ENCODE measurements at places on chromosomes 11 and 22.

DNA sequence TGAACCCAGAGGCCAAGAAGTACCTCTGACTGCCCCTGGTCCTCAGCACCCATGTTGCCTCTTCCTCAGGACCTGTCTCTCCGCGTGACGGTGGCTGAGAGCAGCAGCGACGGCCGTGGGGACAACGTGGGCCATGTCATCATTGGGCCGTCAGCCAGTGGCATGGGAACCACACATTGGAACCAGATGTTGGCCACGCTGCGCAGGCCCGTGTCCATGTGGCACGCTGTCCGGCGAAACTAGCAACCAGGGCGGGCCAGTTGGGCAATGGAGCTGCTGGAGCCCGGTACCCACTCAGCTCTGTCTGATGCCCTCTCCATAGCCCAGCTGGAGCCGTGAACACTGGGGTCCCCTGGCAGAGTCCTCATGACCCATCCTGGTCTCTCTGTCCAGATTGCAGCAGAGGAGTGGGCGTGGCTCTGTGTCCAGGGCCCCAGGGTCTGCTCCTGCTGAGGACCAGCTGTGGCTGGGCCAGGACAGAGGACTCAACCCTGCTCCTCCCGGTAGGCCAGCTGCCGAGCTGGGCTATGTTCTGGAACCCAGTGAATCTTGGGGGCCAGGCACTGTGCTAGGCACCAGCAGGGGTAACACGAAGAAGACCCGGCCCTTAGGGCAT lies 8.0 kb upstream of the RHOD start:
- DNase-seq: no peak

DNA sequence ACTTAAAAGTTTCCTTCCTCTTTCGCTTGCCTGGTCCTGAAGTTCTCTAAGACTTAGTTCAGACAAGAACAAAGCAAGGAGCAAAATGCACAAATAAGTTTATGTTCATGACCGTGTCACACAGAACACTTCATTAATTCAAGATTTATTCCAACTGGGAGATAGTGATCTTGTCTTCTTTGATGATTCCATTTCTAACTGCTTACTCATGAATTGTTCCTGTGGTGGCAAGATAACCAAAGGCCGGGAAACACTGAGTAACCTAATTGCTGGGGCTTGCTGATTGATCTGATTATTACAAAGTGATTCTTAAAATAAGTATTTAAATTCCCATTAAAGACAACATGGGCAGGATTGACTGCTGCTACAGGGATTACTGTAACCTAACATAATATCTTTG lies 1462.9 kb upstream of the RAG2 start:
- DNase-seq: no peak

DNA sequence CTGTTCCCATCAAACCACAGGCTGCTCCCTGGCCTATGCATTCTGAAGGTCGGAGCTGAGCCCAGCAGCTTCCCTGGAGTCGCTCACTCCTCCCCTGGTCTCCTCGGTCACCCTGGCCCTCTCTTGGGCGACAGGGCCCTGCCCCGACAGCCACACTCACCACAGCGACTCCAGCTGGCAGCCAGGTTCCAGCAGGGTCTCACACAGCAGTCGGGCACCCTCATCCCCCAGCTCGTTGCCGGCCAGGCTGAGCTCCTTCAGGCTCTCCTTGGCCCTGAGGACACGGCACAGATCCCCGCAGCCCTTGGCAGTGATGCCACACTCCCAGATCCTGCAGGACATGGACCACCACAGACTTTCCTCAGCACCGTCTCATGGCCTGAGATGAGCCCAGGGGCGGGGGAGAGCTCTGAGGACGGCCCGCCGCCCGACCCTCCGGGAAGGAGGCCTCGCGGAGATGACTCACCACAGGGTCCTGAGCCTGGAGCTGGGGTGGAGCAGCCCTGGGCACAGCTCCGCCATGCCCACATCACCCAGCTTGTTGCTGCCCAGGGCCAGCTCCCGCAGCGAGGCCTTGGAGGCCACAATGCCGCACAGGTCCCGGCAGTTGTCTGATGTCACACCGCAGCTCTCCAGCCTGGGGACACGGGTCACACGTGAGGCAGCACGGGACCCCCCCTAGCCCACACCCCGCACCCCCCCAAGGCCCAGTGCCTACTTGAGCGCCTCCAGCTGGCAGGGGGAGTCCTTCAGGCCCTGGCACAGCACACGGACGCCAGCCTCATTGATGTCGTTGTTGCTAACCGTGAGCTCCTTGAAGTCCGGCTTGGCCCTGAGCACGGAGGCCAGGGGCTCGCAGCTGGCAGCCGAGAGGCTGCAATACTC lies 8.5 kb downstream of the RNH1 start:
- no peak for DNase-seq

- DNase-seq: peak; percentile 56
These were observed 28.2 kb downstream of the DBX1 start for GRCh38 chr11:20131788-20132666.

DNA sequence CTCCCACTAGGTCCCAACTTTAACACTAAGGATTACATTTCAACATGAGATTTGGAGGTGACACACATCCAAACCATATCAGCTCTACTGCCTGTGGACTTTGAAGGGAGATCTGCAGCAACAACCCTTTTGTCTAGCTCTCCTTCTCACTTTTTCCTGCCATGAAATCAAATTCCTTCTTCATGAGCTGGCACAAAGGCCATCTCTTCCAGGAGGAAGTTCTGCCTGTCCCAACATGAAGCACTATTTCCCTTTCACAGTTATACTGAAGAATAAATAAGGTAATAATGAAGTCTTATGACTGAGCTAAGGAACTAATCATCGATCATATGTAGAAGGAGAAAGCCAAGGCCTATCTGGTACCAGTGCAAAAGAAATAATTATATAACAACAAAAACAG lies 253.5 kb upstream of the TENM4 start:
- DNase-seq: no peak

DNA sequence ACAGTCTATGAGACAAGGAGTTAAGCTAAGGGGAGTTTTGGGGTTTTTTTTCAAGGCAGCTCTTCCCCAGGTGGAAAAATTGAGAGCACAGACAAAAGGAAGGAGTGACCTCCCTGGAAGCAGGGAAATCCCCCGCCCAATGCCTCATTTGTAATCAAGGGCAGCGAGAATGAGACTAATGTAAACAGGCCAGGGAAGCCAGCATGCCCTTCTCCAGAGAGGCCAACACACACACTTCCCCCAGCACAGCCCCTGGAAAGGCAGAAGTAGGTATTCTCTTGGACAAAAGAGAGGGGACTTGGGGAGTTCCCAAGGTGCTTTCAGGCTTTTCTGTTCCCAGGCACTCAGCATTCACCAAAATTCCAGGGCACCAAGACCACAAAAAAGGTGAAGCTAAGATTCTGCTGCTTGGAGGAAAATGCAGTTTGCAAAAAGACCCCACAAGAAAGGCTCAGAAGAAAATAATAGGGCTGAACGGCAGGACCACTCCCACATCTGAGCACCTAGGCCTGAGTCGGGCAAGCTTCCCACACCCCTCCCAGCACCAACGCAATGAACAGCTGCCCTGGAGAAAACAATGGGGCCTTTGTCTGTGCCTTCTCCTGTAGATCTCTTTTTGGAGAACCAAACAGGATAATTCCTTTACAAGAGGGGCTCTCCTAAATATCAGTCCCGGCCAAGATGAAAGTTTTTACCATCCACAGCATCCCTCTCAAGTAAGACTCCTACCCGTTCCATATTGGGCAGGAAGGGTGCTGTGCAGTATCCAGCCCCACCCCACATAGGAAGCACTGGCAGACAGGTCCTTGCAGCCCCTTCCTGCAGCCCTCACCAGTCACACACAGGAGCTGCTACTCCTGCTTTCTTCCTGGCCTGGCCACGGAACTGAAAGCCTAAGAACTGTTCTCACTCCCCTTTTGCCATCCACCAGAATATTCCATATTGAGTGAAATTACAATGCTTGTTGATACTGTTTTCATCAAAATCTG lies 70.7 kb upstream of the AKIP1 start:
- peak; percentile 66 for DNase-seq
